ENCODE measurements at places on chromosomes 16 and 17.

GRCh38 chr17:76660656-76661042 is 17.1 kb upstream of the ST6GALNAC1 start:
- no peak for DNase-seq

DNA sequence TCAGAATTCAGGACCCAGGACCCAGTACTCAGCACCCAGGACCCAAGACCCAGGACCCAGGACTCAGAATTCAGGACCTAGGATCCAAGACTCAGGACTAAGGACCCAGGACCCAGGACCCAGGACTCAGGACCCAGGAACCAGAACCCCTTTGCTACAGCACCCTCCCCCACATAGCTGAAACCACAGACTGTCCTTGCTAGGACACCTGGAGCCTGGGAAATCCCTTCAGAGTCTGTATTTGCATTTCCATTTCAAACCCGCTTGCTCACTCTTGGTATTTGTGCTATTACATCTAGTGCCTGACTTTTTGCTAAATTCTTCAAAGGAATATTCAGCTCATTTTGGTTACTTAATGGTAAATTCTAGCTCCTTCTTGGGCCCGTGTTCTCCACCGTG is 275.8 kb upstream of the MAF start:
- DNase-seq = no peak

DNA sequence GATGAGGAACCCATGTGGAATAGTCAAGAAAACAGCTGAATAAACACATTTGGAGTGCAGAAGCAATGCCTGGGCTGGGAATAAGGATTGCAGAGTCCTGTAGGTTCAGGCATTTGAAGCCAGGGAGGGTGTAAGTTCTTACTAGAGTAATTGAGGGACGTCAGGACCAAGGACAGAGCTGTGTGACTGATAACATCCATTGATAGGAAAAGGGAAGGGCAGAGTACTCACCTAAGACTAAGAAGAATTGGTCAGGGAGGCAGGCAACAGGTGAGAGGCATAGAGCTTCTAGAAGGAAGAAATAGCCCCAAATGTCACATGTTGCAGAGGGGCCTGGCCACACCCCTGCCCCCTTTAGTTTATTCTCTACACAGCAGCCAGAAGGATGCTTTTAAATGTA is 79.8 kb upstream of the TMEM132E start:
- DNase-seq = peak; percentile 17

GRCh38 chr17:32253117-32253611 is 12.5 kb upstream of the RHBDL3 start:
- DNase-seq = peak; percentile 88

DNA sequence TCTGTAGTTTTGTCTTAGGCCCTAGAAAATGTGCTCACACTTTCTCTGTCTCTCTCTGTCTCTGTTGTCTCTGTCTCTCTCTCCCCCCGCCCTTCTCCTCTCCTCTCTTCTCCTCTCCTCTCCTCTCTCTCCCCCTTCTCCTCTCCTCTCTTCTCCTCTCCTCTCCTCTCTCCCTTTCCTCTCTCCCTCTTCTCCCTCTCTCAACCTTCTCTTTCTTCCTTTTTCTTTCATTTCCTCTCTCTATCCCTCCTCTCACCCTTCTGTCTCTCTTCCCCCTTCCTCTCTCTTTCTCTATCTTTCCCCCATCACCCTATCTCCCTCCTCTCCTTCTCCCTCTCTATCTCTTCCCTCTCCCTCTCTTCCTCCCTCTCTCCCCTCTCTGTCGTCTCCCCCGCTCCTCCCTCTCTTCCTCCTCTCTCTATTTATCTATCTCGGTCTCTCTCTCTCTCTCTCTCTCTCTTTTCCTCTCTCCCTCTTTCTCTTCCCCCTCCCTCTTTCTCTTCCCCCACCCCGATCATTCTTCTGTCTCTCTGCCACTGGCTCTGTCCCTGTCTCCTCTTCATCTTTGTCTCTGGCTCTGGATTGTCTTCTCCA is 107.2 kb upstream of the C16orf82 start:
- no peak for DNase-seq

GRCh38 chr16:5032748-5033167 is 977 bp downstream of the NAGPA start:
- DNase-seq = no peak

DNA sequence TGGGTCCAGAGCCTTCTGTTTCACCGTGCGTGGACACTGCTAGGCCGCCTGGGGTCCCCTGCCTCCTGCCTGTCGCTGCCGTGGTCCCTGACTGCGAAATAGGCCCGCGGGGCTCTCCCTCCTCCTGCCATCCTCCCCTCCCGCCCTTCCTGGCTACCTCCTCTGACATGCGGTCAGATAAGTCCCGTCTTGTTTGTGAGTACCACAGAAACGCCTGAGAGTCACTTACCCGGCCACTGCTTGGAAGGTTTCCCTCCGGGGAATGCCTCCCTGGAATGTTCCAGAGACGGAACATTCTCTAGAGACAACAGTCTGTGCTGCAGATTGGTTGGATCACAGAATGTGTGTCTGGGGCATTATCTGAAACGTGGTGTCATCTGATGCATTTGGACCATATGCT is 22.7 kb downstream of the CIBAR2 start:
- no peak for DNase-seq

- DNase-seq = peak; percentile 58
Observed at GRCh38 chr16:22092143-22092933, at the start of gene VWA3A. VWA3A (plus strand) TSS chr16:22092541; CDS start chr16:22092638, 97 bp downstream.

- no peak for DNase-seq
Observed at GRCh38 chr16:50282010-50282538, 15.7 kb downstream of the ADCY7 start.

DNA sequence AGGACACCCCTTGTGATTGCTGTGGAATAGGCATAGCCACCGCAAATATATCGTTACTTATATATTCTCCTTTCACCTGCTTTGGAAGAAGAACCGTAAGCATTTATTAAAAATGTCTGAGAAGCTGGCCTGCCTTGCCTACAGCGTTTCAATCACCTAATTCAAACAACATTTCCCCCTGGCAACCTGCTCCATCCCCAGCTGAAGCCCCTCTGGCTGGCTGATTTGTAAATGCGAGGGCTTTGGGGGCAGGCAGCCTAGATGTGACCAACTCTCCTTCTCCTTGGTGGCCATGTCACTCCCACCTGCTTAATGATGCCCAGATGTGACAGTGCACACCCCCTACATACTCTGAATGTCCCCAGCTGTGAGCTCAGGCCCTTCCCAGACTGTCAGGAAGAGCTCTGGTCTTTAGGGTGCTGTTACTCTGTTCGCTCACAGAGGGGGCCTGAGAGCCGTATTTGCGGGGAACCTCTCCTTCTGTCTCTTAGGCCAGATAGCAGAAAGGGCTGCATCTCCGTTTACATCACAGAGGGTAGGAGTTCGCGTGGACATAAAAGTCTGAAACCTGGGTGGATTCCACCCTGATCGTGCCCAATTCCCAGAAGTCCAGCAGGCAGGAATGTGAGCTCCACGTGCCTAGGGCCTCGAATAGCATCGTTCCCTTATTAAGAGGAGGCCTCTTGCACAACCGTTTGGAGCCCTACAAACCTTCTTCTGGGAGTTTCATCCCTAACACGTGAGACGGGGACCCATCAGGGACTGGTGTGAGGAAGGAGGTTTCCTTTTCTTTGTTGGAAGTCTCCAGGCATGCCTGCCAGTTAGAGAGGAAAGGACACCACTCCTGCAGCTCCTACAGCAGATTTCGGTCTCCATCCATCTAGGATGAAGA is 2.4 kb upstream of the SDK2 start:
- DNase-seq = no peak

DNA sequence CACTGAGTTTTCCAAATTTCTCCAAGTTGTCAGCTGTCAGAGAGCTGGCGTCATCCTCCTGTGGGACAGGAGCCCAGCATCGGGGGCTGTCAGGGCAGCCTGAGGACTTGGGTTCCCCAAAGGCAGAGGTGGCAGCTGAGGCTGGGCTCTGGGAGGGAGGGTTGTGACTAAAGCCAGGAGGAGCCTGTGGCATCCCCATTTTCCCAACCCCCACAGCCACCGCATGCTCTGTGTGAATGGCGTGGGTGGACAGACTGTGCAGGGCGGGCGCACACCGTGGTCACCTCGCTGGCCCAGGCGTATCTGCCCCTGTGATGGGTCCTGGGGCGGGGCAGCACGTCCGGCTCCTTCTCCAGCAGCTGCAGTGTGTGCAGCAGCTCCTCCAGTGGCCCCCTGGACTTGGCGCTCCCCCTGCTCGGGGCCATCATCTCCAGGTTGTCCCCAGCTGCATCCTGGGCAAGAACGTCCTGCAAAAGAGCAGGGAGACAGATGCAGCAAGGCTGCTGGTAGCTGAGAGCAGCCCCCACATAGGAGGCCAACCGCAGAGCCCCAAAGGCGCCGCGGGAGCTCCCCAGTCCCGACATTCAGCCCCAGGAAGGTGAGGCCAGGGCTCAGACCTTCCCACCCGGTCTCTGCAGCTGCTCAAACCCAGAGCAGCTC is 24.8 kb downstream of the CEP131 start:
- DNase-seq = no peak

GRCh38 chr17:38595892-38596291 is 9.9 kb downstream of the SRCIN1 start:
- no peak for DNase-seq

- no peak for DNase-seq
Observed at GRCh38 chr17:56231252-56231651, 78.0 kb downstream of the ANKFN1 start.

DNA sequence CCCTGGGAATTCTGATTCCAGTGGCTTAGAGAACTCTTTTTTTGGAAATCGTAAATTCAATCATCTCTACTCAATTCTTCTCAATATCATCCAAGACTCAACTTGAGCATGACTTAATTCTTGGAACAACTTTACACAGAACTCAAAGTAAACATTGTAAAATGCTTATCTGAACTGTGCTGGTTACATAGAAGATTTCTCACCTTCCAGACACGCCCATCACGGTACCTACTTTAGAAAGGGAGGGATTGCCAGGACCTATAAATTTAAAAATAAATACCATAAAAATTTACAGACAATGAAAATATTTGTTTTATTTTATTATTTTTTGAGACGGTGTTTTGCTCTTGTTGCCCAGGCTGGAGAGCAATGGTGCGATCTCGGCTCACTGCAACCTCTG is 26.5 kb downstream of the MAP1LC3B start:
- DNase-seq = no peak

DNA sequence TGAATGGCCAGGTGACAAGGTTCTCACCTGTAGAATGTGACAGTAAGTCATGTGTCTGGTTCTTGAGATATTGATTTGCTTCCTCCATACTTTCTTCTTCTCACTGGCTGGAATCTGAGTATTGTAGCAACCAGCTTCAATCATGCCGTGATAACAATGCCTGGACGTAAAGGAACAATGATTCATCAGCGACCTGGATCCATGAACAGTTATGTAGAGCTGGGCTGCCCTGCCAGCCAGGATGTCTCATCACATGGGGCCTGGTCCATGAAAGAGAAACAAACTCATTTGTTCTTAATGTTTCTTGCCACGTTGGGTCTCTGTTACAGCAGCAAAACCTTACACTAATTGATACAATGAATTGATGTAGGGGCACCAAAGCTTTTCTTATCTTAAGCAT is 627.2 kb downstream of the TOX3 start:
- DNase-seq = no peak

DNA sequence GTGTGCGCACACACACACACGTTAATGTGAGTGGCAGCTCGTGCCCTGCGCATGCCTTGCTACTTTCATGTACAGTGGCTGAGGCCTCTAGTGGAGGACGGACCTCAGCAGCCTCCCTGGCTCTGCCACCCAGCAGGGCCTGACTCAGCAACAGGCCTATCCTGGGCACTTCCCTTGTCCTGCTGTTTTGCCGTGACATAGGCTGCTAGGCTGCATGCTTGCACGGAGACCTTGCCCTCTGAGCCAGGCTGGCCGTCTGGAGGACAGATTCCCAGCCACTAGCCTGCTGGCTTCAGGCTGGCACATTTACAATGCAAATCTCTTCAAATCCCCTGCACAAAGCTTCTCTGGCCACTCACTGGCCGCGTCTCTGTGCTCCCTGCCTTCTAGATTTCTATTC is 9.5 kb downstream of the RNF213 start:
- DNase-seq = no peak

- DNase-seq = no peak
Observed at GRCh38 chr17:37278247-37278894, 97.4 kb upstream of the C17orf78 start.

DNA sequence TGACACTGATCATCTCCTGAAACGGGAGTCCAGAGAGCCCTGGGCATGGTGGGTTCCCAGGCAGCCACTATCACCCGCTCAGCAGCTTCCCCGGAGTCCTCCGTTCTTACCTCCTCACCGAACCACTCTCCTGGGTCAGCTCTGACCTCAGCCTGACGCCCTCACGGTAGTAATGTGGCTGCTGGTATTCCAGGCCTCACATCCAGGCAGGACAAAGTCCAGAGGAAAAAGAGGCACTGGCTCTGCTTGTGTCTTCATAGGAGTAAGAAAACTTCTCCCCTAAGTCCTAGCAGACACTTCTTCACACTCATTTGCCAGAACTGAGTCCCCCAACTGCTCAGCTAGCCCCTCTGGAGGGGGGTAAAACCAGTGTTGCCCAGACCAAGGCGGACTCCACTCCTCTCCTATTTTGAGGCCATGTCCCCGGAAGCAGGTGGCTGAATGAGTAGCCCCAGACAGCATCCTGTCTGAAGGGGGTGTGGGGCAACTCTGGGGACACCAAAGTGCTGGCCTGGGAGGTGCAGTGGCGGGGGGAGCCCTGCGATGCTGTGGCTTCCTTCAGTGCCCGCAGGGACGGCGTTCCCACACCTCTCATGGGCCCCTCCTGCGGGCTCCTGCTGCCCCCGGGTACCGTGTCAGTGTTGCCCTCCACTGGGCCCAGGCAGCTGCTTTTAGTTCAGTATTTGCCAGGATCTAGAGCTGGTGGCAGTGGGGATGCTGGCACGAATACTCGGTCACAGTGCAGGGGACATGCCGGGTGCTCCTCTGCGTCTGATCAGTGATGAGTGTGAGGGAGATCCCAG is 5.4 kb downstream of the FSCN2 start:
- DNase-seq = no peak

- peak; percentile 79 for DNase-seq
Observed at GRCh38 chr16:84513123-84513522, 8.7 kb upstream of the MEAK7 start.

DNA sequence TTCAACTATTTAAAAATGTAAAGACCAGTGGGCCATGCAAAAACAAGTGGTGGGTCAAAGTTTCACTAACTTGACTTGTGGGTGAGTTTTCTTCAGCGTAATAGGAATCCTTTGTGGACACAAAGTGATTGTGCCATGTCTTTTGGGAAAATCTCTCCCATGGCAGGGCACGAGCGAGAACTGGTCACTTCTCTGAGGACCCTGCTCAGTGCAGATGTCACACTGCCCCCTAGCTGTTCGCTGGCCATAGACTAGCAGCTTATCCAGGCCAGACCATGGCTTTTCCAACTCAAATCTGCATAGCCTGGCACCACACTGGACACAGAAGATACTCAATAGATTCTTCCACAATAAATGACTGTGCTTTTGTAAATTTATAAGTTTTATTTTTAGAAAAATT is 306.0 kb upstream of the CCL2 start:
- DNase-seq = no peak

GRCh38 chr16:55021595-55022475 is 91.2 kb downstream of the IRX5 start:
- DNase-seq = peak; percentile 36

DNA sequence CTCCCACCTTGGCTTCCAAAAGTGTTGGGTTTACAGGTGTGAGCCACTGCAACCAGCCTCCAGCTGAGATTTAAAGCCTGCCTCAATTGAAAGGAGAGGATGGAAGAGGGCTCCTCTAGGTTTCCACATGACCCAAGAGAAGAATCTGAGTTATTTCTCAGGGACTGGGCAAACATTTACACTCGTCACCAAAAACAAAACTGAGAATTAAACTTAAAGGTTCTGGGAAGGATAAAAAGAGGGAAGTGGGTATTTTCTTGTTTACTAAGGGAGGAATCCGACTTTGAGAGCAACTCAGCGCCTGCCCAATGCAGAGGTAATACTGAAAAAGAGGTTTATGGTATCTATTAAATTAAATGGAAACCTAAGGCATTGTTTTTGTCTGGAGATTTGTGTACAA is 13.3 kb downstream of the HOXB1 start:
- no peak for DNase-seq

Data from adipocyte (in vitro differentiated cells).